ENCODE measurements at places on chromosomes 7 and 10. TPM values are rescaled to one million over a fixed set of nuclear protein-coding genes. Genes with fewer than 3 reads are reported as not detected.

- peak; percentile 91 for DNase-seq
- H3K36me3 ChIP-seq: no peaks in the 10 kb centered on the region
- no peaks in the 10 kb centered on the region for H3K27me3 ChIP-seq
- H3K4me1 ChIP-seq: peaks cover 14% of the 10 kb centered on the region
- peak within 1 kb of the TSS; percentile 10 for H3K27ac ChIP-seq
- peak within 1 kb of the TSS; percentile 54 for H3K4me3 ChIP-seq
Measured at GRCh38 chr7:129433847-129434674, at the start of gene STRIP2. TSS of gene STRIP2 (plus strand) at chr7:129434432. CDS start at chr7:129434473, 41 bp downstream.

- DNase-seq: no peak
- H3K36me3 ChIP-seq: no peaks in the 10 kb centered on the region
- H3K4me3 ChIP-seq: no peak overlapping the region
- H3K27me3 ChIP-seq: no peaks in the 10 kb centered on the region
- H3K4me1 ChIP-seq: no peaks in the 10 kb centered on the region
Measured at GRCh38 chr7:4174016-4174415, 508.1 kb upstream of the FOXK1 start.

The TRIM50 gene
- 1.0 TPM for total RNA-seq

- H3K36me3 ChIP-seq: no peaks in the 10 kb centered on the region
- peaks cover 21% of the 10 kb centered on the region for H3K4me1 ChIP-seq
- no peak overlapping the region for H3K27ac ChIP-seq
Measured at GRCh38 chr7:55078465-55079372, 59.9 kb downstream of the EGFR start.

GRCh38 chr7:47370461-47371042, 211.4 kb downstream of the TNS3 start:
- H3K27ac ChIP-seq: peak overlapping the region; percentile 29
- H3K4me3 ChIP-seq: no peak overlapping the region
- H3K27me3 ChIP-seq: no peaks in the 10 kb centered on the region
- DNase-seq: peak; percentile 66
- peaks cover 58% of the 10 kb centered on the region for H3K4me1 ChIP-seq

The AS3MT gene
- total RNA-seq: 9.8 TPM

DNA sequence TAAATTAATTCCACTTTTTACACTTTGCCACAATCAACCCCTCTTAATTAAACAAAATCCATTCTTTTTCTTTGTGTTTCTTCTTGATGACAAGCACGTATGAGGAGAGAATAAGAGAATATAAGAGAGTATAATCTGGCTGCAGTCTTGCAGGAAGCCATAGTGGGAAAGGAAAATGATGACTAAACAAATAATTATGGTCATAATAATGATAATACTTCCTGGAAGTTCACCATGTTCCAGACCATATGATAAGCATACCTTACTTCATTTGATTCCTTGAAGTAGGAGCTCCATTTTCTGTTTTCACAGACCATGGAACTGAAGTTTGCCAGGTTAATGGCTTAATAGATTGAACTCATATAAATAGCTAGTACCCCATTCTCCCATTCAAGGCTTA, 237.8 kb downstream of the SEMA3D start:
- no peaks in the 10 kb centered on the region for H3K36me3 ChIP-seq
- DNase-seq: no peak
- no peaks in the 10 kb centered on the region for H3K4me1 ChIP-seq
- H3K4me3 ChIP-seq: no peak overlapping the region
- no peaks in the 10 kb centered on the region for H3K27me3 ChIP-seq

DNA sequence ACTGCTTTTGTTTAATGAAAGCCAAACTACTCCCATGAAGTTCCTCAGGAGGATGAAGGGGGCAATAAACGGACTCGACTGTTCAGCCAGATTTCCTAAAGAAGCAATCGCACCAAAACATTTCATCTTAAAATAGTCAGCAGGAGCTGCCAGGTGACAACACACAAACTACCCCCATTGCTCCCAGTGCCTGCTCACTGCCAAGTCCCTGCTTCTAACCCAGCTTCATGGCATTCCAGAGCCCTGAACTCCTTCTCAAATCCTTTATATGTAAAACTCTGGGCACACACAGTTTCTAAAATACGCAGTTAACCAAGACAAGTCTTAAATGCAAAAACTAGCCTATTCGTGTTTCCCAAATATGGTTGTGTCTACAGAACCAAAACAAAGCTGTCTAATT, 110.0 kb downstream of the SORBS1 start:
- no peak overlapping the region for H3K27ac ChIP-seq
- no peak overlapping the region for H3K4me3 ChIP-seq
- no peaks in the 10 kb centered on the region for H3K27me3 ChIP-seq
- peaks cover 13% of the 10 kb centered on the region for H3K4me1 ChIP-seq
- DNase-seq: no peak

- H3K36me3 ChIP-seq: no peaks in the 10 kb centered on the region
- H3K4me3 ChIP-seq: no peak overlapping the region
- H3K27me3 ChIP-seq: no peaks in the 10 kb centered on the region
- DNase-seq: no peak
Measured at GRCh38 chr7:36281945-36282717, 107.5 kb upstream of the ANLN start.

The TBXAS1 gene
- 10.1 TPM for total RNA-seq

GRCh38 chr7:129782818-129783583, 169.8 kb downstream of the UBE2H start:
- no peak for DNase-seq
- H3K4me1 ChIP-seq: peaks cover 20% of the 10 kb centered on the region
- no peaks in the 10 kb centered on the region for H3K36me3 ChIP-seq
- no peak overlapping the region for H3K4me3 ChIP-seq

DNA sequence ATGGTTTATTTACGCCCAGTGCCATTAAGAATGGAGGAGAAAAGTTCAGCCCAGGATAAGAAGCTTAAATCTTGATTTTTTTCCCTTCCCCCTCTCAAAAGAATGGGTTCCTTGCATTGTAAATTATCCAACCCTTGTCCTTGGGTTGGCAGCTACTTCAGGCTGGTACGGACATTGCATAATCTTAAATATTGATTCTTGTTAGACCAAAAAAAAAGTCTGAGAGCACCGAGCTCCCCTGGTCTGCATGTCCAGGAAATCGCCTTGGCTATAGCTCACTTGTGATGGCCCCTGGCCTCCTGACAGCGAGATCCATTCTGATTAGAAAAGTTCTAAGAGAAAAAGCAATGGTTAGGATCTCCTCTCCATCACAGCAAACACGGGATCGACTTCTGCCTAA, 151.7 kb downstream of the EBF3 start:
- no peaks in the 10 kb centered on the region for H3K27me3 ChIP-seq
- H3K4me3 ChIP-seq: no peak overlapping the region
- no peaks in the 10 kb centered on the region for H3K4me1 ChIP-seq
- no peaks in the 10 kb centered on the region for H3K36me3 ChIP-seq

The ST7 gene
- total RNA-seq: 75.1 TPM

GRCh38 chr10:44316187-44316921, 68.5 kb downstream of the CXCL12 start:
- no peaks in the 10 kb centered on the region for H3K4me1 ChIP-seq
- no peak overlapping the region for H3K4me3 ChIP-seq
- DNase-seq: no peak
- H3K27me3 ChIP-seq: no peaks in the 10 kb centered on the region

DNA sequence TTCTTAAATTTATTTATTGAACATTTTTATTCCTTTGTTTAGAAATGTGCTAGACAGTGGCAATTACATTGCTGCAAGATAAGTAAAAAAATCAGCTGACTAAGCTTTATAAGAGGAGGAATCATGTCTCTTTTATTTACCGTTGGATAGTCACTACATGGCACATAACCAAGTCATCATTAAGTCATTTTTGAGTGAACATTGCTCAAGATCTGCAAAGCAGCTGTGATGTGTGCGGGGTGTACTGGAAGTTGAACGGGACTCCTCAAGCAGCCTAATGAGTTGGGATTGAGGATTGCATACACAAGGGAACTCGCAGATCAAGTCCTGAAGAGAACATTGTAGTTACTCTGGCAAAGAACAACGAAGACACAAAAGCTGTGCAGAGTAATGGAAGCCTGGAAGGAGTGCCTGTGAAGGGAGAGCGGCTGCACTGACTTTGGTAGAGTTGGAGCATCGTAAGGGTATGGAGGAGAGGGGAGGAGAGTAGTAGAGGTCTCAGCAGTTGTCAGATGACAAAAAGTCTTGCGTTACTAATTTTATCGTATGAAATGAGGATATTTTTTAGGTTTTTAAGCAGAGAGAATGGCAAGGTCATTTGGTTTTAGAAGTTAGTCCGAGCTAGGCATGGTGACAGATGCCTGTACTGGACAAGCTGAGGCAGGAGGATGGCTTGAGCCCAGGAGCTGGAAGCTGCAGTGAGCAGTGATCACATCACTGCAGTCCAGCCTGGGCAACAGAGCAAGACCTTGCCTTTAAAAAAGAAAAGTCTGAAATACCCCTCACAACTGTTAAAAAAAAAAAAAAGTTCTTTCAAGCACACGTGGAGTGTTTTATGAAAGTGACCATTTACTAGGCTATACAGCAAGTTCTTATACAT, 95.1 kb downstream of the BMPR1A start:
- H3K36me3 ChIP-seq: no peaks in the 10 kb centered on the region

Measured in thyroid gland (tissue), 4 donors.